Activated CD4-positive, CD25-positive, alpha-beta regulatory T cell treated with anti-CD3 and anti-CD28 coated beads, Interleukin-2, amount 50 U/mL, for 24 hours (primary cell): ENCODE measurements at places on chromosomes 6 and 20.

DNA sequence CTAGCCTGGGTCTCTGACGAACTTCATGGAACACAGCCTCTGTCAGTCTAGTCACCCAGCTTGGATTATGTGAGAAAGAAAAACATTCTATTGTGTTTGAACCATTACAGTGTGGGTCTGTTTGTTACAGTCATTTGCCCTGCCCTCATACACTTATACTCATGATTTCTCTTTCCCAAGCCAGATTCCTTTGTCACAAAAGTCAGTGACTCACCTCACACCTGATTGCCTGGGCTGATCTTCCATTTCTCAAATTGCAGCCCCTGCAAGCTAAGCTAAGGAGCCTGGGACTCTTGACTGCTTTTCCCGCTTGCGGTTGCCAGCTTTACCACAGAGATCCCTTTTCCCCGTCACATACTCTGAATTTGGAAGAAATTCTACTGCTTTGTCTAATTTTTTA lies 395.9 kb downstream of the SAMD5 start:
- ATAC-seq = no peak

DNA sequence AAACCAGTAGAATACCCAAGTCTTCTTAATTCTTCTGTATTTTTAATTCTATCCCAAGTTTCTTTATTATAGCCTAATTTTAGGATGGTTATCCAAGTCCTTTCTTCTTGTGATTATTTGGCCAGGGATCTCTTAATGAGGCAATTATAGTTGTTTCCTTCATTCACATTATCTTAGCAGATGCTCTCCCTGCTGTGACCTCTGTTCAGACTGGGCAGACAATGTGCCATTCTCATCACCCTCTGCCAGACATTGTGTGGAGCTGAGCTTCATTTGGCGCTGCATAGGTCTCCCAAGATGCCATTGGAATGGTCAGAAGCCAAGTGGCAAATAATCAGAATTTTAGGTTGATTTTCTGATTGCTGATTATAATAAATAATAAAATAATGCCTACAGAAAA lies 79.4 kb downstream of the LIN28B start:
- ATAC-seq = no peak

DNA sequence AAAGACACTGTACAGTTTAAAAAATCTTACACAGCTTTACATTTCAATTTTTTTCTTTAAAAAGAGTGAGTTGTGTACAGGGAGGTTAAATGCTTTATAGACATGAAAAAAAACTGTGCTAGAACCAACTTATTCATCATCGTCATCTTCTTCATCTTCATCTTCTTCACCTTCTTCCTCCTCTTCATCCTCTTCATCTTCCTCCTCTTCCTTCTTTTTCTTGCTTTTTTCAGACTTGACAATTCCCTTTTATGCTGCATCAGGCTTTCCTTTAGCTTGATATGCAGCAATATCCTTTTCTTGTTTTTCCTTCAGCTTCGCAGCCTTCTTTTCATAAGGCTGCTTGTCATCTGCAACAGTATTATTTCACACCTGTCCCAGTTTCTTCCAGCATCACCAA lies 34.3 kb upstream of the TMEM30A start:
- no peak for ATAC-seq

DNA sequence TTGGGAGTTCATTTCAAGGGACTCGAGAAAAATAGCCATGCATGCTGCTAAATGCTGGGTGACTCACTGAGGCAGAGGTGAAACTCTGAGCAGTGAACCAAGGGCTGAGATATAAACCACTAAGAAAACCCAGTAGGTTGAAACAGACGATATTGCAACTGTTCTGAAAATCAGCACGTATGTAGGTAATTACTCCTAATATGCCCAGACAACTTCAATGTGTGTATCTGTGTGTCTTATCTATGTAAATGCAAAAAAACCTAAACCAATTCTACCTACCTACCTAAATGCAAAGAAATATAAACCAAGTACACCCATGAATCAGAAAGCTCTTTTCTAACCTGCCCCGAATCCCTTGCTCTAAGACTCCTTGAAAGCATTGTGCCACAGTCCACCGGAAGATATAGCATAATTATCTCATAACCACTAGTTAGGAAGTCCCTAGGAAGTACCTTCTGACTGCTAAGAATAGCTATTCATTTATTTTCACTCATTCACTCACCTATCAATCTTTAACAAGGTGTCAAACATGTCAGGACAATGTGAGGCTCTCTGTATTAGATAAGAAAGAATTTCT lies 458.7 kb upstream of the RUNX2 start:
- ATAC-seq = peak; percentile 62

DNA sequence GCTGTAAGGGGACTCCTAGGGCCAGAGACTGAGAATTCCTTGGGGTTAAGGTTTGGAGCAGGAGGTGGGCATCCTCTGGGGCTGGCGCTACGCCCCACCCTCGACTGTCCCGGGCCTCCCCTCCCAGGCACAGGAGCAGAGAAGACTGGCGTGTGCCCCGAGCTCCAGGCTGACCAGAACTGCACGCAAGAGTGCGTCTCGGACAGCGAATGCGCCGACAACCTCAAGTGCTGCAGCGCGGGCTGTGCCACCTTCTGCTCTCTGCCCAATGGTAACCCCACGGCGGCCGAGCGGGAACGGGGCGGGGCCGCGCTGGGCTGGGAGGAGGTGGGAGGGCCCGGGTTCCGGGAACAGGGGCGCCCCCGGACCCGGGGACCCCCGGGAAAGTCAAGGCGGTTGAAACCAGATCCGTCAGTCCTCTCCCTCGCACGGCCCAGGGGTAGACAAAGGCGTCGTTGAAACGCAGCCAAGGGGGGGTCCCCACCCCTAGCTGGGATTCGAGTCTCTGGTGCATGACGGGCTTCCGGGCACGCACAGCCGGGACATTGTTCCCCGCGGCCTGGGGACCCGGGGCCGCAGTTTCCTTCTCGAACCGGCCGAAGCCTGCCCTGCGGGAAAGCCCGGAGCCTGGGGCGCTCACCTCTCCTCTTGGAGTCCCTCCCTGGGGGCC lies 844 bp downstream of the WFDC2 start:
- peak; percentile 44 for ATAC-seq
